Peyer's patch (tissue), 4 donors: ENCODE measurements at places on chromosomes 5 and 9.

DNA sequence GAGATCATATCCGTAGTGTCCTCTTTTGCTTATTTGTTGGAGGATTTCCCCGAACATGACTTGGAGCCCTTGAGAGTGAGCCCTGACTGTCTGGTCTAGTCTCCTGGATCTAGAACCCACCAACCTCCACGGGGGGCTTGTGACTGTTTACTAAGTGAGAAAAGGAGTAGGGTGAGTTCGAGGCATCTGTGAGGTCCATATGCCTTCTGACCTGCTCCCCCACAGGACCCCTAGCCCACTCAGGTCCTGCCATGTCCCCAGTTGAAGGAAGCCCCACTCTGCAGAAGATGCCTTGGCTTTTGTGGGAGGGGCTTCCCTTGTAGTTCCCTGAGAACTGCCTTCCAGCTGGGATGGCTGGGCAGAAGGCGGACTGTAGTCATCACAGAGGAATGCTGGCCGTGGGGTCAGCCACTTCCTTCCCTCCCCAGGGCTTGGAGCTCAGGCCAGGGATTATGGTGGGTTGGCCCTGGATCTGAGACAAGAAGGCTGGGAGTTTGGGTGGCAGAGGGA, 7.0 kb upstream of the IRF1 start:
- DNase-seq = peak; percentile 35

DNA sequence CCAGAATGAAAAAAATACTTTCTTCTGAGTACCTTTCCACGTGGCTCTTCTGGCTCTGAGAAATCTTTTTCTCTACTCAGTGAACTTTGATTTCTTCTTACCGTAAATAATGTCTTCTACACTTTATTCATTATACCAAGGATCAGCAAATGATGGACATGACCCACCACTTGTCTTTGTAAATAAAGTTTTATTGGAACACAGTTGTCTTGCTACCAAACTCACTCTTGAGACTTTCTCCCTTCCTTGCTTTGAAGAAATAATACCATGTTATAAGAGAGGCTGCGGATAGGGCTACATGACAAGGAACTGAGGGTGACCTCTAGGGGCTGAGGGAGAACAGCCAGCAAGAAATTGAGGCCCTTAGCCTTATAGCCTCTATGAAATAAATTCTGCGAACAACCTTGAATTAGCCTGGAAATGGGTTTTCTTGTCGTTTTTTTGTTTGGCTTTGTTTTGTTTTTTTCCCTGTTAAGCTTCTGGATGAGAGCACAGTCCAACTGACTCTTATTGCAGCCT, 212.5 kb downstream of the COMMD10 start:
- no peak for DNase-seq

DNA sequence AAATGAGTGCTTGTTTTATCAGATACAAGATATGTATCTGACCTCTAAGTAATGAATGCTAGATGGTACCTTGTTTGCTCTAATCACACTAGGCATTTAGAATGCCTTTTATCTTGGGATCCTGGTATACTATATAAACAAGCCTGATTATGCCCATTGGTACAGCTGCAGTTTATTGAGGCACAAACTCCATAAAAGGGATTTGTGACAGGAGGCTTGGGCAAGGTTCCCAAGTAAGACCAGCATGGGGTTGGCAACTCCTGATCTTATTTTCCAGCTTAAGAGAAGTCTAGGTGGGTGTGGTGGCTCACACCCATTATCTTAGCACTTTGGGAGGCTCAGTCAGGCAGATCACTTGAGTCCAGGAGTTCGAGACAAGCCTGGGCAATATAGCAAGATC, 93.9 kb upstream of the DMRT1 start:
- DNase-seq = no peak

- no peak for DNase-seq
Measured at GRCh38 chr9:130991778-130992681, 16.9 kb upstream of the LAMC3 start.

- no peak for DNase-seq
Measured at GRCh38 chr5:98690002-98690401, 83.5 kb upstream of the RGMB start.

DNA sequence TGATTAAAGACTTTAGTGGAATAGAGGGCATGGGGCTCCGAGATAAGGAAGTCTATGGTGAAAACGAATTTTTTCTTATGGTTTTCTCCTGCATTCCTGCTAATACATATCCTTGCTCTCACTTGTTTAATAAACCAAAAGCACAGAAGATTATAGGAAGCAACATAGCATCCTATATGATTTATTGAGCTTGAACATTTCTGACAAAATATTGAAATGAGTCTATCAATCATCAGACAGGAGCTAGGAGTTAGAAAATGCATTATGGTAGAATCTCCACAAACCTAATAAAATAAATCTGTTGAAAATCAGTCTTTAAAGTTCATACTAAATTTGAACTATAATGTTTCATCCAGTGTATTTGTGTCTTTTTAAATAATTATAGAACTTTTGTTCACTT, 554.6 kb upstream of the RGMB start:
- no peak for DNase-seq

DNA sequence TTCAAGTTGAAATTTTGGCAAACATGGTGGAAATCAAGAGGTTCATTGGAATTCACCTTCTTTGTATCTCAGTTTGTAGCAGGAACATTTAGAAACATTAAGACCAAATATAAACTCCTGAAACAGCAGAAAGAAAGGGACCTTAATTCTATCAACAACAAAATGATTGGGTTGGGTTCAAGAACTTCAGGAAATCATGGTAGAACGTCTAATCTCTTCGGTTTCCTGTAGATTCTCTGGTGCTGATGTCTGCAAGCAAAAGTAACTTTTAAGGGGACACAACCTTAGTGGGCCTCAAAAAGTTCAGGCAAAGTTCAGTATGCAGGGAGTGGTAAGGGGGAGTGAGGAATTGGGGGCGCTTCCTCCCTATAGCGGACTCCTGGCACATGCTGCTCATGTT, 3.4 kb downstream of the IL33 start:
- DNase-seq = no peak

- DNase-seq = no peak
Measured at GRCh38 chr5:179195561-179196404, 135.6 kb downstream of the ZNF354C start.

- no peak for DNase-seq
Measured at GRCh38 chr9:133488686-133489252, 9.9 kb upstream of the SLC2A6 start.

GRCh38 chr9:109755040-109755439, 25.0 kb upstream of the PALM2AKAP2 start:
- DNase-seq = no peak

GRCh38 chr5:163379298-163380155, 57.9 kb upstream of the CCNG1 start:
- DNase-seq = no peak

DNA sequence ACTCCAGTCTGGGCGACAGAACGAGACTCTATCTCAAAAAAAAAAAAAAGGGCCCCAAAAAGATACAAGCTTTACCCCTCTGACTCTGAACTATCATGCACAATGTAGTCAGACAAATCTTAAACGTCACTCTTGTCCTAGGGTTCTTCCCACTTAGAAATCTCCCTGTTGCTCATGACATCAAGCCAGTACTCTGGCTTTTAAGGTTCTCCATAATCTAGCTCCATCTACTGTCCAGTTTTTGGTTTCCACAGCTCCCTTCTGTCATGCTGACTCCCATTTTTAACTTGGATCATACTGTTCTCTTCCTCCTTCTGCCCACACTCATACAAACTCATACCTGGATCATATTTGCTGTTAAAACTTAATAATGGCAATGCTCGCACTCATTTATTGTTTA, 156.7 kb upstream of the TLX3 start:
- DNase-seq = no peak

- peak; percentile 94 for DNase-seq
Measured at GRCh38 chr5:157271740-157272271, 5.9 kb downstream of the CYFIP2 start.

GRCh38 chr5:181053488-181054121, 13.5 kb downstream of the BTNL9 start:
- no peak for DNase-seq
